Glomerular endothelial cell (primary cell): ENCODE measurements at places on chromosomes 2 and 18. TPM values are rescaled to one million over a fixed set of nuclear protein-coding genes. Genes with fewer than 3 reads are reported as not detected.

Gene RAMP1
- total RNA-seq: not detected in 2 replicates

Gene L3MBTL4
- 0.53 and 1.3 TPM in 2 replicates for total RNA-seq

Gene SLC9A4
- not detected in 2 replicates for total RNA-seq

Gene NEU4
- total RNA-seq: 0.29 TPM in 1 of 2 replicates, not detected in the other

Gene CHRNG
- not detected in 2 replicates for total RNA-seq

Gene DIPK1C
- total RNA-seq: not detected in 2 replicates

Gene NEURL3
- 0.68 and 7.0 TPM in 2 replicates for total RNA-seq

Gene CDH20
- total RNA-seq: 0.24 TPM in 1 of 2 replicates, not detected in the other

Gene BCL11A
- 3.6 and 6.1 TPM in 2 replicates for total RNA-seq

Gene PTPRN
- 0.47 and 0.97 TPM in 2 replicates for total RNA-seq

Gene TEKT4
- not detected in 2 replicates for total RNA-seq

Gene SFT2D3
- 6.7 and 7.3 TPM in 2 replicates for total RNA-seq

Gene CAPN14
- total RNA-seq: 0.15 and 0.35 TPM in 2 replicates

Gene MYO7B
- 0.05 and 1.2 TPM in 2 replicates for total RNA-seq
